ENCODE measurements at places on chromosomes 16 and 17. TPM values are rescaled to one million over a fixed set of nuclear protein-coding genes. Genes with fewer than 3 reads are reported as not detected.
A peak's percentile ranks its signal among the peaks of the same experiment; 100 is the strongest.

- peaks cover 4% of the 10 kb centered on the region for H3K4me1 ChIP-seq
- DNase-seq: no peak
- no peaks in the 10 kb centered on the region for H3K27me3 ChIP-seq
- H3K27ac ChIP-seq: no peak overlapping the region
- no peak overlapping the region for H3K4me3 ChIP-seq
Measured at GRCh38 chr17:79379700-79380445, 231.0 kb downstream of the RBFOX3 start.

- H3K27ac ChIP-seq: peak overlapping the region; percentile 86
- peaks cover 2% of the 10 kb centered on the region for H3K36me3 ChIP-seq
- peaks cover 25% of the 10 kb centered on the region for H3K4me1 ChIP-seq
- peak; percentile 74 for DNase-seq
- H3K4me3 ChIP-seq: no peak overlapping the region
Measured at GRCh38 chr16:89505204-89506112, 2.7 kb upstream of the SPG7 start.

GRCh38 chr16:6916946-6917345 lies 415.7 kb upstream of the RBFOX1 start:
- DNase-seq: no peak
- no peak overlapping the region for H3K4me3 ChIP-seq
- H3K4me1 ChIP-seq: no peaks in the 10 kb centered on the region
- H3K27ac ChIP-seq: no peak overlapping the region
- H3K27me3 ChIP-seq: no peaks in the 10 kb centered on the region
- no peaks in the 10 kb centered on the region for H3K36me3 ChIP-seq

HCRT gene
- not detected for total RNA-seq

LDHD gene
- 20.4 TPM for total RNA-seq

- no peak overlapping the region for H3K27ac ChIP-seq
- H3K4me3 ChIP-seq: no peak overlapping the region
- peaks cover 19% of the 10 kb centered on the region for H3K4me1 ChIP-seq
Measured at GRCh38 chr17:80978499-80979497, 12.8 kb upstream of the CHMP6 start.

GRCh38 chr16:48076455-48077012 lies 79.3 kb downstream of the ABCC12 start:
- no peaks in the 10 kb centered on the region for H3K4me1 ChIP-seq
- H3K27me3 ChIP-seq: no peaks in the 10 kb centered on the region
- H3K36me3 ChIP-seq: no peaks in the 10 kb centered on the region
- no peak overlapping the region for H3K4me3 ChIP-seq
- H3K27ac ChIP-seq: no peak overlapping the region

- no peaks in the 10 kb centered on the region for H3K27me3 ChIP-seq
- peaks cover 35% of the 10 kb centered on the region for H3K4me1 ChIP-seq
- no peak overlapping the region for H3K27ac ChIP-seq
- DNase-seq: no peak
- no peak overlapping the region for H3K4me3 ChIP-seq
- peaks cover 57% of the 10 kb centered on the region for H3K36me3 ChIP-seq
Measured at GRCh38 chr16:13936596-13937081, 16.7 kb downstream of the ERCC4 start.
